ENCODE measurements at places on chromosomes 3 and 15. TPM values are rescaled to one million over a fixed set of nuclear protein-coding genes. Genes with fewer than 3 reads are reported as not detected.

- no peak for DNase-seq
- no peaks in the 10 kb centered on the region for H3K36me3 ChIP-seq
- no peaks in the 10 kb centered on the region for H3K4me1 ChIP-seq
Observed at GRCh38 chr3:124428372-124429128, 301.7 kb upstream of the UMPS start.

DNA sequence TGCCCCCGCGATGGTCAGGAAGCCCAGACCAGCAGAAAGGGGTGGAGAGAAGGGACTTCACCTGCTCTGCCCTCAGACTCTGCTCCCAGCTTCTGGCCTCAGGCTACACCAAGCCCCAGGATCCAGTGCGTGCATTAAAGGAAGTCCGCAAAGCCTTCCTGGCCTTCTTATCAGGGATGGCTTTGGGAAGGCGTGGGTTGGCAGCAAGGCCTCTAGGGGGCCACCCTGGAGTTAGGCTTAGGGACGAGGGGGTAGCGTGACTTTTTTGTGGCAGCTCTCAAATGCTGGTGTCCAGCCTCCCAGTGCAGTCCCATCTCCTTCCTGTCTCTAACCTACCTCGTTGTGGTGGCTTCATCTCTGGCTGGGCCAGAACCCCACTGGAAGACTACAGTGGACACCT, 18.9 kb upstream of the RPL29 start:
- no peak for DNase-seq
- no peak overlapping the region for H3K27ac ChIP-seq
- H3K4me1 ChIP-seq = peaks cover 33% of the 10 kb centered on the region
- H3K36me3 ChIP-seq = no peaks in the 10 kb centered on the region
- H3K27me3 ChIP-seq = no peaks in the 10 kb centered on the region
- no peak overlapping the region for H3K4me3 ChIP-seq

GRCh38 chr3:43394041-43394554, 107.8 kb downstream of the SNRK start:
- no peaks in the 10 kb centered on the region for H3K27me3 ChIP-seq
- no peak overlapping the region for H3K4me3 ChIP-seq
- peaks cover 8% of the 10 kb centered on the region for H3K4me1 ChIP-seq
- peak overlapping the region; percentile 29 for H3K27ac ChIP-seq

GRCh38 chr3:67635806-67636205, 18.6 kb downstream of the SUCLG2 start:
- no peak overlapping the region for H3K4me3 ChIP-seq
- H3K27ac ChIP-seq = no peak overlapping the region
- no peaks in the 10 kb centered on the region for H3K27me3 ChIP-seq
- no peaks in the 10 kb centered on the region for H3K4me1 ChIP-seq

The SMCO1 gene
- total RNA-seq = not detected

The TBC1D21 gene
- total RNA-seq = not detected

DNA sequence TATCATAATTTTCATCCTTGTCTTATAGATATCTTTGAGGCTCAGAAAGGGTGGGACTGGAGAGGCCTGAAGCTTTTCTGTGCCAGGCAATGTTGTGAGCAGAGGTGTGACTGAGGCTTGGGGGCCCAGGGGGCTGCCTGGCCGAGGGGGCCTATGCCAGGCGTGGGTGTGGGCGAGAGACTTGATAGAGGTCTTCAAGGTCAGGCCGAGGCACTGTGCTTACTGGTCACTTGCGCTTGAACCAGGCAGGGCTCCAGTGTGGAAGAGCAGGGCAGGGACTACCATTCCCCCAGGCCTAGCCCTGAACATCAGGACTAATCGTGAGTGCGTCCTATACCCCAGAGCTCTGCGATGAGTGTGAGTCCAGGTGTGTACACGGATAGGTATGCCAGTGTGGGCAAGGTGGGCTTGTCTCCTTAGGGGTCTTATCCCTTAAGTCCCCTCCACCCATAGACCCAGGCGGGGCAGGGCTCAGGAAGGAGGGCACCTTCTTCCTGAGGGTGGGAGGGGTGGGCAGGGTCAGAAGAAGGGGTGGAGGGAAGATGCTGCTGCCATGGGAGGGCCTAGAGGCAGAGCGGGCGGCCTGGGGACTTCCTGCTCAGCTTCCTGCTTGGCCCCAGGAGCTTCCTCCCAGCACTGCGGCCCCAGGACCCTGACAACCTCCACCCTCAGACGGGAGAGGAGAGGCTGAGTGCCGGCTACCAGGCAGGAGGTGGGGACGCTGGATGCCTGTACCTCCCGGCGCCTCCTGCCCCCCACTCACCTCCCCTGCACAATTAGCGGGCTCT, 84.7 kb downstream of the LINGO1 start:
- peak; percentile 55 for DNase-seq
- H3K4me1 ChIP-seq = peaks cover 3% of the 10 kb centered on the region
- H3K36me3 ChIP-seq = no peaks in the 10 kb centered on the region

The GOLGA6L9 gene
- 2.9 TPM for total RNA-seq

DNA sequence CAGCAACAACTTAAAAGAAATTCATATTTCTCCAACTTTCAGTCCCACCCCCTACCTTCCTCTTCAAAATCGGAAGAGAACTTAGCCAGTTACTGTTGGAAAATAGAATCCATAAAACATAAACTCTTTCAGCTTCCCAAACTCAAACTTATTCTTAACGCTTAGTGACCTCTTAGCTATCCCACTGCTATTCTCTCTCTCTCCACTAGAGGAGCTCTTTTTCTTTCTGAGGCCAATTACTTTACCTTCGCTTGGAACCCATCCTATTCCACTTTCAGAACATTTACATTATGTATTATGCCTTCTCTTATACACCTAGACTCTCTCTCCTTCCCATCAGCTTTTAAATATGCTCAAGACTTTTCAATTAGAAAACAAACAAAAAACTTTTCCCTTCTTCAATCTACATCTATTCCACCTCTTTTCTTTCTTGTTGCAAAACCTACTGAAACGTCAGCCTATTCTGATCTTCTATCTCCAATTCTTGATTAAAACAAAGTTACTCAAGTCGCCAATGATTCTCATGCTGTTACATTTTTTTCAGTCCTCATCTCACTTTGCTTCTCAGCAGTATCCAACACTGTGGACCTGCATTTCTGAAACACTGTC, 13.4 kb upstream of the GHSR start:
- no peak for DNase-seq
- no peak overlapping the region for H3K4me3 ChIP-seq
- H3K27me3 ChIP-seq = no peaks in the 10 kb centered on the region
- no peaks in the 10 kb centered on the region for H3K36me3 ChIP-seq
- H3K4me1 ChIP-seq = no peaks in the 10 kb centered on the region
- H3K27ac ChIP-seq = no peak overlapping the region

- DNase-seq = no peak
- H3K4me3 ChIP-seq = no peak overlapping the region
- no peaks in the 10 kb centered on the region for H3K27me3 ChIP-seq
- H3K27ac ChIP-seq = no peak overlapping the region
- H3K4me1 ChIP-seq = peaks cover 2% of the 10 kb centered on the region
Observed at GRCh38 chr3:39750712-39751111, 58.7 kb upstream of the MYRIP start.

DNA sequence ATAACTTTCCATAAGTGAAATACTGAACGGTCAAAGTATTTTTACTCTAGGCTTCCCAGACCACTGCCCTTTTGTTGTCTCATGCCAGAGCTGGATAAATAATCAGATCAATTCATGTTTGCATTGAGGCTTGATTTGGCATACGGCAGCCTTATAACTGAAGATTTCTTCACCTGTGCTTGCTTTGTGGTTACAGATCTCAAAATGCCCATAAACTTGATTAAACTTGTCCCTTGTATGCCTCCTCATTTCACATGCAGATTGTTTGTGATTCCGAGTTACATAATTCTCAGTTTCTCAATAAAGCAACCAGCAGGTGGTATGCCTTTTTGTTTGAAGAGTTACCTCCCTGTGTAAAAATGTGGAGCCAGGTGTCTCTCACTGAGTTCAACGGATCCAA, 211.4 kb upstream of the LRIG1 start:
- no peaks in the 10 kb centered on the region for H3K36me3 ChIP-seq
- no peak for DNase-seq
- no peaks in the 10 kb centered on the region for H3K4me1 ChIP-seq
- H3K4me3 ChIP-seq = no peak overlapping the region

The GPR62 gene
- 0.09 TPM for total RNA-seq

- no peaks in the 10 kb centered on the region for H3K36me3 ChIP-seq
- no peaks in the 10 kb centered on the region for H3K27me3 ChIP-seq
- no peaks in the 10 kb centered on the region for H3K4me1 ChIP-seq
Observed at GRCh38 chr3:183699238-183699947, 1.8 kb downstream of the YEATS2 start.

All from kidney (tissue), 22 donors.